ENCODE measurements at places on chromosomes 6 and 20. TPM values are rescaled to one million over a fixed set of nuclear protein-coding genes. Genes with fewer than 3 reads are reported as not detected.

OPN5 gene
- not detected for total RNA-seq

MCCD1 gene
- total RNA-seq = not detected

LTB gene
- total RNA-seq = 43.4 TPM

HCRTR2 gene
- not detected for total RNA-seq

SLC2A10 gene
- 0.07 TPM for total RNA-seq

SNAP91 gene
- total RNA-seq = not detected

TUBE1 gene
- total RNA-seq = 76.6 TPM

C2 gene
- total RNA-seq = 3.4 TPM

ADGB gene
- total RNA-seq = not detected

TPX2 gene
- 114 TPM for total RNA-seq

BTNL2 gene
- not detected for total RNA-seq

RNF182 gene
- total RNA-seq = not detected

SMLR1 gene
- not detected for total RNA-seq

TREM2 gene
- total RNA-seq = not detected

MATN4 gene
- 3.5 TPM for total RNA-seq

GMPR gene
- not detected for total RNA-seq

GPR6 gene
- total RNA-seq = not detected

COL12A1 gene
- total RNA-seq = not detected

RAD21L1 gene
- total RNA-seq = 0.21 TPM

RALGAPB gene
- 43.3 TPM for total RNA-seq

TMEM244 gene
- total RNA-seq = not detected

ECT2L gene
- total RNA-seq = not detected

WFDC12 gene
- not detected for total RNA-seq

CYP39A1 gene
- total RNA-seq = not detected

GHRH gene
- not detected for total RNA-seq

C4A gene
- total RNA-seq = 6.9 TPM

COL21A1 gene
- not detected for total RNA-seq

RSPH9 gene
- total RNA-seq = not detected

CCN6 gene
- 0.74 TPM for total RNA-seq

TFAP2A gene
- 0.35 TPM for total RNA-seq

SLC32A1 gene
- total RNA-seq = not detected

MRPL2 gene
- total RNA-seq = 85.7 TPM

WFDC5 gene
- total RNA-seq = not detected

FKBP1C gene
- total RNA-seq = 2.5 TPM

OR2J3 gene
- total RNA-seq = not detected

COX4I2 gene
- total RNA-seq = not detected

TDRD6 gene
- not detected for total RNA-seq

SERINC1 gene
- 61.3 TPM for total RNA-seq

ARMC2 gene
- total RNA-seq = 2.9 TPM

KHDC1 gene
- 3.7 TPM for total RNA-seq

Data from activated T-cell treated with anti-CD3 and anti-CD28 coated beads, Interleukin-2, amount 50 U/mL, for 72 hours (primary cell).